Right kidney (tissue), 9 donors: ENCODE measurements at places on chromosomes 16 and 17.

DNA sequence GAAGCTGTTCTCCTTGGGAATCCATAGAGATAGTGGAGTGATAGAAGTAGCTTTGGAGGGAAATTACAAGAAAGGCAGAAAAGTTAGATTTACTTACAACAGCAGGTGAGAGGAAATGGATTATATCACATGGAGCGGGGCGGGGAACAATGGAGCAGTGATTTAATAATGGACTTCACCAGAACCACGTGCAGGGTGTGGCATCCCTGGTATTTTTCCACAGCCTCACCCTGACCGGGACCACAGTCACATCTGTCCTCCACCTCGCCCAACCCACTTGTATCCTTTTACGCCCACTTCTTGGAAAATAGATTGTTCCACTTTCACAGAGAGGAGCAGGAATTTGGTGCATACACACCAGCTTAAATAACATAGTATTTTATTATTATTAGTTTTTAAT lies 15.9 kb upstream of the CYB5B start:
- DNase-seq, result no peak

DNA sequence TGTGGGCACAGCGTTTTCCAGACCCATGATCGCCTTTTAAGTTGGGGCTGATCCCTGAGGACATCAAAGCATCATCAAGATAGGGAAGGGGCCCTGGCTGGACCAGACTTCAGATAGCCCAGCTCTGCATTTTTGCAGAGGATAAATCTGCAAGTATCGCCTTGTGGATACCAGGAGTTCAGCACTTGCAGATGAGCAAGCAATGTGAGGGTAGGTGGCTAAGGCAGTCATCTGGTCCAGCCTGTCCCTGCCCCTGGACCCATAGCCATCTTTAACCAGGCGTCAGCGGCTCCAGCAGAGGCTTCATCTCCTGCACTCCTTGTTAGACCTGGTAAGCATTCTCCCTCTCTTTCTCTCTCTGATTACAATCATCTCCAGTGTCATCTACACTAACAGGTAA lies 9.0 kb upstream of the MRPS23 start:
- DNase-seq, result no peak

DNA sequence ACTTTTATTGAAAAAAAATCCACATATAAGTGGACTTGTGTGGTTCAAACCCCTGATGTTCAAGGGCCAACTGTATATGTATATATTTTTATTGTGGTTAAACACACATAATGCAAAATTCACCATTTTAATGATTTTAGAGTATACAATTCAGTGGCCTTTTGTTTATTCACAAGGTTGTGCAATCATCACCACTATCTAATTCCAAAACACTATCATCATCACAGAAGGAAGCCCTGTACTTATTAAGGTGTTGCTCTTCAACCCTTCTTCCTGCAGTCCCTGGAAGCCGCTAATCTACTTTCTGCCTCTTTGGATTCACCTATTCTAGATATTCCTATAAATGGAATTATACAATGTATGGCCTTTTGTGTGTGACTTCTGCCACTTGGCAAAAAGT lies 23.0 kb downstream of the MAP2K6 start:
- DNase-seq, result no peak

GRCh38 chr16:82634955-82635610 lies 8.3 kb downstream of the CDH13 start:
- DNase-seq, result no peak

DNA sequence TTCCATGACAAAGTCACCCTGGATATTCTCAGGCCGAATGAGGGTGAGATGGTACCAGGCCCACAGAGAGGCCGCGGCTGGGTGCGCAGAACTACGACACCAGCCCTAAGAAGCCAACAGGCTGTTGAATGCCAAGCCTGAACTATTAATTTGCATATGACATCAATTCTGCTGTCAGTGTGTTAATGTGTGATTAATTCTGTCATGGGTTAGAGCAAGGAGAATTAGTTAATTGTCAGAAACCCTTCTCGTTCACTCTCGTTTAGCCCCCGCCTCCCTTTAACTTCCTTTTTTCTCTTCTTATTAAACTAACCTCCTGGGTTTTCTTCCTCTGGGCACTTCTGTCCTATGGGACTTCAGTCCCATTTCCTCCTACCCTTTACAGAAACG lies 123.4 kb downstream of the ZFHX3 start:
- DNase-seq, result no peak

GRCh38 chr17:63293323-63294075 lies 152.6 kb downstream of the CYB561 start:
- no peak for DNase-seq

DNA sequence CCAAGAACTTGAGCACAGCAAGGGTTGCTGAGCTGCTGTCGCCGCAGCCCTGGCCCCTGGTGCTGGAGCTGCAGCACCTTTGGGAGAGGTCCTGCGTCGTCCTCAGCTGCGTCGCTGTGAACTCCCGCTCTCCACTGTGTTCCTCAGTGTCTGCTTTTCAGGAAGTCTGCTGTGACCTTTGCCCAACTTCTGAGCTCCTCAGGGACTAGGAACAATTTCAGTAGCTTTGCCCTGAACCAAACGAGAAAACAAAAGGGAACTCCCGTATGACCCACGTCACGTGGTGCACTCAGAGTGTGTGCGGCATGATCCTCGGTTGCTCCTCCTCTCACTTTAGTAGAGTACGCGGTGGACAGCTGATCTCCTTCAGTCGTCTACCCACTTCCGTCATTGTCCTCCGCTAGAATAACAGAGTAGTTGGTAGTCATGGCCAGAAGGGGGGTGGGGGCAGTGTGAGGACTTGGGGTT lies 44.2 kb downstream of the WDR45B start:
- DNase-seq, result no peak

DNA sequence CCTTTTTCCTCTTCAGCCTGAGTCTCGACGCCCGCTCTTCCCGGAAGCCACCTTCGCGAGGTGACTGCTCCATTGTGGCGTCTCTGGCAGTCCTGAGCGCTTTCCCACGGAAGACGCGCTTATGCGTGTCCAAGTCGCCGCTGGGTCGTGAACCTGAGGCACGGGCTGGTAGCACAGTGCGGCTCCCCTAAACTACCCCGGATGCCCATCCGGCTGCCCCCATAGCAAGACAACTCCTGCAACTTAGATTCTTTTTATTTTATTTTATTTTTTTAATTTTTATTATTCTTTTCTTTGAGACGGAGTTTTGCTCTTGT lies 2.1 kb upstream of the ESRP2 start:
- no peak for DNase-seq

DNA sequence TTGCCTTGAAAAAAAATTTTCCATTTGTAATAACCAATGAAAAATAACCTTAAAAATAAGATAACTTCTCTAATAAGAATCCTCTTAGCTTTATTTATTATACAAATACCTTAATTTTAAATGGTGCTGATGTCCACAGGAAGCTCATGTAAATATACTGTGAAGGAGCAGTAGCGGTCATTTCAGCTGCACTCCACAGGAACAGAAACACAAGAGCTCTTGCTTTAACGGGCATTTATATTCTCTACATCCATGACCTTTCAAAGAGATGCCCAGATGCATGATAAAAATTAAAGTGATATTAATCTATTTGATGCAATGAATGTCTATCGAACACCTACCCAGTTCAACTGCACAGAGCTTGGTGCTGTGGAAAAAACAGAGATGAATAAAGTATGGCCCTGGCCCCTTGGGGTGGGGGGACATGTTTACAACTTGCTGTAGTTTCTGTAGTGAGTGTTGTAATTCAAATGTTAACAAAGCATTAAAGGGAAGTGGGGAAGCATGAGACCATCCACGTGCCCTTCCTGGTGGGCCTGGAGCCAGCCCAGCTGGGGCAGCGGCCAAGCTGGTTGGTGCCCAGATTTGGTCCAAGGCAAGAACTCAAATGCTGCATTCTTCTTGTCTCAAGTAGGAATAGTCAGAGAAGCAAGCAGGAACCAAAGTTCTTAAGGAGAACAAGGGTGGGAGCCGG lies 47.9 kb downstream of the IQCK start:
- DNase-seq, result no peak

DNA sequence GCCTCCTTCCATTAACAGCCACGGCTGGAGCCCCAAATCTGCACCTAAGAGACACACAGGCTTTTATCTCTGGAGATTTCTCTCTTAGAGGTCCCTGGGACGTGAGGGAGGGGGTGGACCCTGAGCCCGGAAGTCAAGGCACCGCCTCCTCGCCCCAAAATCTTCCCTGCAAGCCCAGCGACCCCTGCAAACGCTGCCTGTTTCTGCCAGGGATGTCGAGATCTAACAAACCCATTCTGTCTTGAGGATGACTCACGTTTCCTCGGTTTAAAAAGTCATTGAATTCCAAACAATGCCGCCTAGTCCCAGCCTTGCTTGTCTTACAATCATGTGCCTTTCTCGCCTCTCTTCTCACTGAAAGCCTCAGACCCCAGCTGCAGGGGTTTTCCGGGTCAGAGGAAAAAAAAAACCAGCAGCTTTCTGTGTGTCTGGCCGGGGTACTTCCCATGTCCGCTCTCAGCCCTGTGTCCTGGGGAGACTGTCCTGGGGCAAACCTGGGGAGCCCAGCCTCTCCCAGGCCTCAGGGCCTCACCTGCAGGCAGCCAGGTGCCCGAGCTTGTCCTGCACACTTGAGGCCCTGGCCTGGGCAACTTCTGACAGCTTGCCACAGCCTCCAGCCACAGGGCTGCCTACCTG lies 15.4 kb downstream of the ARL2BP start:
- no peak for DNase-seq

- no peak for DNase-seq
Observed at GRCh38 chr16:71474864-71475263, 12.8 kb upstream of the ZNF23 start.

GRCh38 chr17:42543190-42544079 lies 7.4 kb downstream of the NAGLU start:
- no peak for DNase-seq

DNA sequence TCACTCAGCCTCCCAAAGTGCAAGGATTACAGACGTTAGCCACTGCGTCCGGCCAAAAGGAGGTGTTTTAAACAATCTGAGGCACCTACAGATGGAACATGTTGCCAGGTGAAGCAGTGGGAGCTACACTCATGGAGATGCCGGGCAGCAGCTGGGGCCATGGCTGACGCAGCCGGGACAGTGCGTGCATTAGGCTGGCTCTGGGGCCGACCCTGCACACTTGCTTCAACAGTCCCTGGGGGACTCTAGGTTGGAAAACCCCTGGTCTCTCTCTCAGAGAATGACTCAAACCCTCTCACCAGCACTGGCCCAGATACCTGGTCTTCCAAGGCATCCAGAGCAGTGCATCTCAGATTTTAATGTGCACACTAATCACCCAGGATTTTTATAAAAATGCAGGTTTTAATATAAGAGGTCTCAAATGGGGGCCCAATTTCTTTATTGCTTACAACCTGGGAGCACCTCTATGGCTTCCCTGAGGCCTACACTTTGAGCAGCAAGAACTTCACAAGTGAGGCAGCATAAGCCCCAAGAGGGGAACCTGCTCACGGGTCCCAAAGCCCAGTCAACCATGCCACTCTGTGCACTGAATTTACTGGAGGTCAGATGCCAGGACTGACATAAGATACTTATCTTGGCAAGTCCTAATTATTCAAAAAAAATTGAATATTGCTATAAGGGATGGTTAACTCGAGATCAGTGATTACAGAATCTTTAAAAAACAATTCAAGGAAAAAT lies 70.8 kb upstream of the TRAP1 start:
- no peak for DNase-seq
